Fibroblast of skin of left biceps (primary cell): ENCODE measurements at places on chromosomes 2 and 18.
A peak's percentile ranks its signal among the peaks of the same experiment; 100 is the strongest.

DNA sequence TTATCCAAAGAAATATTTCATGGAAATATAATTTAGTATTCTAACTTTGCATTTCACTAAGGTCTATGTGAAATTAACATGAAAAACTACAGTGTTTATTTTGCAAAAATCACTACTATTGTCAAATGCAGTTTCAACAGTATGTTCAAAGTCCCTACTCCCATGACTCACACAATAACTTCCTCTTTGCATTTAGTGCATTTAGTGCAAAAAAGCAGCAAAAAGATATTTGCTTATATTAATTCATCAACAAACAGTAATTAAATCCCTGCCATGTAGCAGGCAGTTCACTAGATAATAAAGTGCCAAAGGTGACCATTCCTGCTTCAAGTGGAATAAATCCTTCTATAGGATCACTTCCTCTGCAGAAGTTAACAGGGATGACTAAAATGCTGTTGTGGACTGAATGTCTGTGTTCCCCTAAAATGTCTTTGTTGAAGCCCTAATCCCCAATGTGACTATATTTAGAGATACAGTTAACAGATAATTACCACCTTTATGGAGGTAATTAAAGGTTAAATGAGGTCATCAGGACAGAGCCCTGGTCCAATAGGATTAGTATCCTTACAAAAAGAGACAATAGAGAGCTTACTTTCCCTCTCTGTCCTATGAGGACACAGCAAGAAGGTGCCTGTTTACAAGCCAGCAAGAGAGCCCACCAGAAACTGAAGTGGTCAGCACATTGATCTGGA is 61.7 kb downstream of the STK39 start:
- DNase-seq: no peak

GRCh38 chr2:26570083-26570430 is 71.1 kb downstream of the CIB4 start:
- DNase-seq: no peak

DNA sequence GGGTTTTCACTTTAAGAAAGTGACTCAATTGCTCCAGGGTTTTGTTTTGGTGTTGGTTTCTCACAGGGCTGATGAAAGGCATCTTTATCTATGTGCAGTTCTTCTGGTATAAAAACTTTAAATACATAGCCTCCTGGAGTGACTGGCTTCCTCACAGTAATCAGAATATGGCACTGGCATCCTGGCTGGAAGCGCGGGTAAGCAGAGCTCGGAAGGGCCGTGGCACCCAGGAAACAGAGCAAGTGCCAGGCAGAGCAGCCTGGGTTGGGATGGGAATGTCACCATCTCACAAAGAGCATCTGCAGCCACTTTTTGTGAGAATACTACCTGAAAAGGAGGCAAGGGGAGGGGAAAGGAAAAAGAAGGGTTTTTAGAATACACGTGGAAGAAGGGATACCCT is 534.7 kb downstream of the PLCL1 start:
- no peak for DNase-seq

DNA sequence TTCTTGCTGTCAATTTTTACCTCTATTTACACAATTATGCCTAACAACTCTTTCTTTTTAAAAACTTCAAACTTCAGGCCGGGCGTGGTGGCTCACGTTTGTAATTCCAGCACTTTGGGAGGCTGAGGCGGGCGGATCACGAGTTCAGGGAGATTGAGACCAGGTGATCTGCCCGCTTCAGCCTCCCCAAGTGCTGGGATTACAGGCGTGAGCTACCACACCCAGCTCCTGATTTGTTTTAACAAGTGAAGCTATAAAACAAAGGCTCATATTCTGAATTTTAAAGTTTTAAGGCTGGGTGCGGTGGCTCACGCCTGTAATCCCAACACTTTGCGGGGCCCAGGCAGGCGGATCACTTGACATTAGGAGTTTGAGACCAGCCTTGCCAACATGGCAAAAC is 15.5 kb downstream of the PTPN2 start:
- no peak for DNase-seq

GRCh38 chr2:236642125-236642524 is 72.5 kb downstream of the ACKR3 start:
- no peak for DNase-seq

- no peak for DNase-seq
Observed at GRCh38 chr2:10892796-10893350, 18.9 kb upstream of the KCNF1 start.

DNA sequence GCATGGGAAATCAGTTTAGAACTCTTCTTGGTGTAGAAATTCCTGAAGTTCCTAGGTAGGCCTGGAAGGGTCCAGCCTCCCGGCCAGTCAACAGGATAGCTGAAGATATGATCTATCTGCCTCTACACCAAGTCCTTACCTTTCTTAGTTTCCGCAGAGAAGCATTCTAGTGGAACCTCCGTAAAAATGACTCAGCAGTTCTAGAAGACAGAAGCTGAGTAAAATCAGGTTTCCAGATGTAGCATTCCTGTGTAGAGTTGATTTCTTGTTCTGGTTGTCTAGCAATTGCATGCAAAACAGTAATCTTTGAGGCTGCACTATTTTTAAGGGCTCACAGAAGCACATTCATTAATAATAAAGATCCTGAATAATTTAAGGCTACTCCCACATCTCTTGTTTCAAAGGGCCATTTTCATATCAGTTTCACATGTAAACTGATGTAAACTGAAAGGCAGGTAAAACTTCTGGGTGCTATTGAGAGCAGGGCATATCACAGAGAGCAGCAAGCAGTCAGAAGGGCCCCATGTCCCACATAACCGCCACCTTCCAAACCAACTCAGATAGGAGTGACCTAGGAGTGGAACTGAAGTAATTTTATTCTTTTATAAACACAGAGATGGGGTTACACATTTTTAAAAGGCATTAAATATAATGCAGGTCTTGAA is 3.2 kb upstream of the DYTN start:
- no peak for DNase-seq

DNA sequence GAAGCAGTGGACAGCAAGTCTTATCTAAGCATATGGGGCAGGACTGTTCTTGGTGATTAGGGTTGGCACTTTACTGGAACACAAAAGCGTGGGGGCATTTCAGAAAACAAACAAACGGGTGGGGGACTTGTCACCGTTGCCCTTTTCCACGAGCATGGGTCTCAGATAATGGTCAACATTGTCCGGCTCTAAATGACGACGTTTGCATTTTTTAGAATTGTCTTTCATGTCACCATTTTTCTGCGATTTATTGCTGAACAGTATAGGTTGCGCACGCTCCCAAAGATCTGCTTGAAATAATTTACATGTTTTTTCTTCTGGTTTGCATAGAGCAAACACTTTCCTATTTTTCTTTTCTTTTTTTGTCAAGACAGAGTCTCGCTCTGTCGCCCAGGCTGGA is 46.6 kb upstream of the TBC1D8 start:
- no peak for DNase-seq

DNA sequence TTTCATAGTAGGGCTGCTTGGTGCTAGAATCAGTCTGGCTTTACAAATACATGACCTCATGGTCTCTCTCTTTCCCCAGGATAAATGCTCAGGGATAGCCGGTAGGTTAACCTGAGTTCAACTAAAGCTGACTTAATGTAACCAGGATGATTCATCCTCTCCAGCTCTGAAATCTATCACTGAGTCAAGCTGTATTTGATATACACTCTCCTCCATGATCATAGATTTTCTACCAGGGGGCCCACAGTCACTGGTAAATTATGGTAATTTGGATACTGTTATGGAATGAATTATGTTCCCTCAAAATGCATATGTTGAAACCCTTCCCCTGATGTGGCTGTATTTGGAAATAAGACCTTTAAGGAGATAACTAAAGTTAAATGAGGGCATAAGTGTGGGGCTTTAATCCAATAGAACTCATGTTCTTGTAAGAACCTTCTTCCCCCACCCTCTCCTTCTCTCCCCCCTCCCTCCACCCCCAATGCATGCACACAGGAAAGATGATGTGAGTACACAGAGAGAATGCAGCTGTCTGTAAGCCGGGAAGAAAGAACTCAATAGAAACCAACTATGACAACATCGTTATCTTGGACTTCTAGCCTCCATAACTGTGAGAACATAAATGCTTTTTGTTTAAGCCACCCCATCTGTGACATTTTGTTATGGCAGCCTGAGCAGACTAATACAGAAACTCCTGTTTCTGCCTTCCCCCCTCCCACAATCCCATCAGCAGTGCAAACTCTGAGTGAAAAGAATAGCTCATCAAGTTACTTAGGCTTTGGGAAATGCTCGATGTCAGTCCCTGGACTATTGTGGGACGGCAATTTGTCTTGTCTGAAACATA is 134.9 kb upstream of the KYNU start:
- peak; percentile 64 for DNase-seq

DNA sequence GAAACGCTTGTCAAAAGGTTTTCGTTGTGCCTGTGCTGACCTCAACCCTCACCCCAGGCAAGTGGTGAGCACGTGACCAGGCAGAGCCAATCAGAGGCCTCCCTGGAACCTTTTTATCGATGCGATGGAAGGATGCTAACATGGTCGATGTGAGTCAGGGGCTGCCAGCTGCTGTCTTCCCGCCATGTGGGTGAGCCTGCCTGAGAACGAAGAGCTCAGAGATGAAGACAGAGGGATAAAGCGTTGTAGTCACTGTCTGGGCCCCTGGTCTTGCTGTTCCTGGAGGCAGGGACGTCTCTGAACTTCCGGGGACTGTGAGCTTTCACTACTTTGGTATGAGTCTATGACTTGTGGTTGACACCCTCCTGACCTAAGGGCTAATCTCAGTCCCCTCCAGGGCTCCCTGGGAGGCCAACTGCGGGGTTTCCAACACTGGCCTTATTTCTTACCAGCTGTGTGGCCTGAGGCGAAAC is 18.6 kb downstream of the DNMT3A start:
- DNase-seq: no peak

- no peak for DNase-seq
Observed at GRCh38 chr2:64686283-64686956, 32.7 kb upstream of the SERTAD2 start.

- DNase-seq: no peak
Observed at GRCh38 chr2:188663301-188663700, 310.9 kb upstream of the COL3A1 start.

DNA sequence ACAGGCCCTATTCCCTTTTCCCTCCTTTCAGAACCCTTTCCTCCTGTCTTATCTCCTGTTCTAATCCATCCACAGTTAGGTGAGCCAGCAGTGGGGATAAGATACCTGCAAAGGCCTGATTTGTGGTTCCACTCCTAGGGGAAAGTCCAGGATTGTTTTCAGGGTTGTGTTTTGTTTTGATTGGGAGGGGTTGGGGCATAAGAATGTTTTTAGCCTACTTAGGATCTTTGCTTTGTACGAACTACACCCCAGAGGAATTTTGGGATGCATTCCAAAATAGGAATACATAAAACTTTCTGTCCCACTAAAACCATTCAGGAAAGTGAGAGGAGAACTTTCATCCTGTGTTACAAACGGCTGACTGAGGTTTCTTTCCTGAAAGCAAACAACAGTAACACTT is 150.8 kb upstream of the PGAP1 start:
- DNase-seq: no peak

DNA sequence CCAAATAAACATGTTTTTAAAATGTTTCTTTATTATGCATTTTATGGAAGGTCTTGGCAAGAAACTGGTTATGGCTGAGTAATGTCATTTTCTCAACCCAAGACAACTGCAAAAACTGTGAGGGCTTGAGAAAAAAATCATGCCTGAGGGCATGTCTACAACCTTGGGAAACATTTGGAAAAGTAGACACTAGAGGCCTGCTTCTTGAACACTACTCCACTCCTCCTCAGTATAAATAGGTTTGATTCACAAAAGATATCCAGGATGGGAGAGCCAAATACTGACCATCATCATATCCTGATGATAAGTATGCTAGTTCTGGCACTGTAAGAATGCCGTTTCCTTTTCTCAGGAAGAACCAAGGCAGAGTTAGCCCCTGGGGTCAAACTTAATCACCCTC is 71.1 kb downstream of the OSR1 start:
- DNase-seq: no peak

GRCh38 chr2:194559523-194559922 is 1097.5 kb upstream of the SLC39A10 start:
- no peak for DNase-seq

DNA sequence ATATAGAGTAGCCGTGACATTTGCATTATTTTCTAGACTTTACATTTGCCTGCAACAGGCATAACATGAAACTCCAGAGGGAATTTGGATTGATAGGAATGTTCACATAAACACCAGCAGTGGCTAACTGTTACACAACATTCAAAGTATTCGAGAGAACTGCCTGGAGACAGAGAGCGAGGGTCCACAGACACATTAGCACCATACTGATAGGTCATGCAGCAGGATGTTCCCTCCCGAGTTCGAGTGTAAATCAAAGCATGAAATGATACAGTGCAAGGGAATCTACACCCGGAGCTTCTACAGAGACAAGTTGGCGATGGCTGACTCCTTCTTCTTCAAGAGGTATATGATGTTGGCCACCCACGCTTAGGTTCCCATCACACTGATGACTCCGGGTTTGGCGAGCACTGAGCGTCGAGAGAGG is 89.5 kb downstream of the COL6A3 start:
- DNase-seq: peak; percentile 55
